Stimulated activated CD8-positive, alpha-beta memory T cell treated with anti-CD3 and anti-CD28 coated beads, Interleukin-4, amount 100 ng/mL, for 1 hour (primary cell): ENCODE measurements at places on chromosomes 4 and X.

DNA sequence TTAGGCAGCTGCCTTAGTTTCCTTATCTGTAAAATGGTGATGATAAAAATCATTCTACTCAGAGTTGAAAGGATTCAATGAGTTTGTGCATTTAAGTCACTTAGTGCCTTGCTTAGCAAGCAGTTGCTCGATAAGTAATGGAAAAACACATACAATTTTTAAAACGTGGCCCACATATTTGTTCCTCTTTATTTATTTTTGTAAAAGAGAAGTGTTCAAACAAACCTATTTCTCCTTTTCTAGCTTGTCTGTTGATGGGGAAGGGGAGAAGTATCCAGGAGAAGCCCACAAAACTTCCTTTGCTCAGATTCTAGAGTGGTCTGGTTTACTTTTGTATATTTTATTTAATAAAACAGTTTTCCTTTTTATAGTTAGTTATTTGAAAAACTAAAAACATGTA is 3.3 kb upstream of the HPGDS start:
- no peak for DNase-seq

- DNase-seq, result no peak
Measured at GRCh38 chr4:88744609-88745008, 47.0 kb upstream of the NAP1L5 start.

- no peak for DNase-seq
Measured at GRCh38 chrX:115719171-115719570, 158.2 kb downstream of the PLS3 start.

- DNase-seq, result no peak
Measured at GRCh38 chrX:39356119-39356807, 555.0 kb downstream of the MID1IP1 start.

- DNase-seq, result no peak
Measured at GRCh38 chr4:24226023-24226422, 336.2 kb upstream of the PPARGC1A start.

- DNase-seq, result no peak
Measured at GRCh38 chr4:146522869-146523205, 1.1 kb upstream of the SLC10A7 start.

DNA sequence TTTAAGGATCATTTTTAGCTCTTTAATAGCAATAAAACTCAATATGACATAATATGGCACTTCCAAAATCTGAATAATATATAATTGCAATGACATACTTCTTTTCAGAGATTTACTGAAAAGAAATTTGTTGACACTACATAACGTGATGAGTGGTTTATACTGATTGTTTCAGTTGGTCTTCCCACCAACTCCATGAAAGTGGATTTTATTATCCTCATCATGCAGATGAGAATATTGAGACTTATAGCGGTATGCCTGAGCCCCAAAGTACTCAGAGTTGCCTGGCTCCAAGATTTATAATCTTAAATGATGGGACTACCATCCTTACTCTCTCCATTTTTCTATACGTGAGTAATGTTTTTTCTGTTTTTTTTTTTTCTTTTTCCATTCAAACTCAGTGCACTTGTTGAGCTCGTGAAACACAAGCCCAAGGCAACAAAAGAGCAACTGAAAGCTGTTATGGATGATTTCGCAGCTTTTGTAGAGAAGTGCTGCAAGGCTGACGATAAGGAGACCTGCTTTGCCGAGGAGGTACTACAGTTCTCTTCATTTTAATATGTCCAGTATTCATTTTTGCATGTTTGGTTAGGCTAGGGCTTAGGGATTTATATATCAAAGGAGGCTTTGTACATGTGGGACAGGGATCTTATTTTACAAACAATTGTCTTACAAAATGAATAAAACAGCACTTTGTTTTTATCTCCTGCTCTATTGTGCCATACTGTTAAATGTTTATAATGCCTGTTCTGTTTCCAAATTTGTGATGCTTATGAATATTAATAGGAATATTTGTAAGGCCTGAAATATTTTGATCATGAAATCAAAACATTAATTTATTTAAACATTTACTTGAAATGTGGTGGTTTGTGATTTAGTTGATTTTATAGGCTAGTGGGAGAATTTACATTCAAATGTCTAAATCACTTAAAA is 15.3 kb downstream of the ALB start:
- DNase-seq, result no peak

- DNase-seq, result no peak
Measured at GRCh38 chr4:107018344-107018735, 17.8 kb downstream of the DKK2 start.

DNA sequence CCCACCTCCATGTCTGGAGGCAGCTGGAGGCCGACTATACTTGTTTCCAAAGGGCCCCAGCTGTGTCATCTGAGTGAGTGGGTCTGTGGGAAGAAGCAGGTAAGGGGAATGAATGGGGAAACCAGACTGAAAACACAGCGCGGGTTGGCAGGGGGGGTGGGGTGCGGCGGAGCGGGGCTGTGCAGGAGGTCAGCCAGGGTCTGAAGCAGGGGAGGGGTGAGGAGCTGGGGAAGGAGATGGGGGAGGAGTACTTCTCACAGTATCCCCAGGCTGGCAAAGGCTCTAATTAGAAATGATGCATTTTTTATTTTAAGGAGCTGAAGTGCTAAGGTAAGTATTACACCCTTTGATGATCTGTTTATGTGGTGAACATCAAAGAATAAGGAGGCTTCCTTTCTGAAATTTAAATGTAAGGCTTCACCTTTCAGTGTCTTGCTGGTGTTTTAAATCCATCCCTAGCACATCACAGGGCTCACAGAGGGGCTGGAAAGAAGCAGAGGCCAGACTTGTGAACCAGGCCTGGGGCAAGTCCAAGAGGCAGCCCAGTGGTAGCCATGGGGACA is 37.5 kb downstream of the SMIM20 start:
- no peak for DNase-seq

DNA sequence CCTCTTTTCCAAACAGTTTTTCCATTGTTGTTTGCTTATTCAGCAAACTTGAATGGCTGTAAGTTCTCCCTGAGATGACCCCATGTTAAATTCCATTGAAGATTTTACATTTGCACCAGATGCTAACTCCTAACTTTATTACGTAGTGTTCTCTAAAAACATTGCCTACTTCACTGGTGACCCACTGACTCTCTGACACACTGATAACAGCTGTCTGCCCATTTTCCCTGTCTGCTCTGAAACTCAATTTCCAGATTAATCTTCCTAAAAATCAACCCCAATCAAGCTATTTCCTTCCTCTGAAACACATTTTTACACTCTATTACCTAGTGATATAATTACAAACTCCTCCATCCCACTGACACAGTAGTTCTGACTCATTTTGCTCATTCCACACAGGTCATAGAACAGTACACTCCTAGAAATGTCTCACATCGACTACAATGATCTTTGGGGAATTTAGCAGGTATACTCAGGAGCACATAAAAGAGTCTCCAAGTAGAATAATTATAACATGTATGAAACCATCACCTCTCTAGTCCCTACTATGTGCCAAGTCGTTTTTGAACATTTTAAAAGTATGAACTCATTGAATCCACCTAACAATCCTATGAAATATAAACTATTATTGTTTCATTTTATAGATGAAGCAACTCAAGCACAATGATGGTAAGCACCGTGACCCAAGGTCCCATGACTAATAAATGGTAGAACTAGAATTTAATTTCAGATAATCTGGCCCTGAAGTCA is 210.9 kb downstream of the SLIT2 start:
- no peak for DNase-seq

- no peak for DNase-seq
Measured at GRCh38 chrX:13263560-13264251, 56.1 kb downstream of the ATXN3L start.

DNA sequence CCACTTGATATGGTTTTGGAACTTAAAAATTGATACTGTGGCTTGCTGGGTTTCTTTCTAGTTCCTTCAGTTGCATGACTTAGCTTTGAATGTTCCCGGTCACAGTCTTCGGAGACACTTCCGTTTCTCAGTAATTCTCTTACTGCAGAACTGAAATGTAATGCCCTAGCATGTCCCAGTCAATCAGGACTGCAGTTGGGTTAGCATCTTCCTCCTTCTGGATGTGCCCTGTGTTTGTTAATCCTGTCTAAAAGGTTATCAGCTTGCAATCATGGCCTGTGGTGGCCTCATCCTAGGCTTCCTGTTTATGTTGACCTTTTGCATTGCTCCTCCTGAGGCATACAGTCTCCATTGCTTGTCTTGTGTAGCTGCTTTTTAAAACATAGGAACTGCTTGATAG is 275.9 kb downstream of the ARHGAP10 start:
- no peak for DNase-seq

DNA sequence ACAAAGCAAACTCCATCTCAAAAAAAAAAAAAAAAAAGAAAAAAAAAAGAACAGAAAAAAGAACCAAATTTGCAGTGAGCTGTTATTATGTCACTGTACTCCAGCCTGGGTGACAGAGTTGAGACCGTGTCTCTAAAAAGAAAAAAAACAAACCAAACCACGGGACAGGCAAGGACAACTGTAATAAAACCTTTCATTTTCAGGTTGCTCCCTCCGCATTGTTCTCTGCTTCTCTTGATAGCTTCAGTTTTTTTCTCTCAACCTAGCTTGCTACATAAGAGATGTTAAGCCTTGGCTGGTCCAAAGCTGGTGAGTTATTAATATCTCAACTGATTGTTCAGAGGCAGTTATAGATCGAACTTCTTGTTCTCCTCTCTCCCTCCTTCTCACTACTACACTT is 23.1 kb upstream of the ELF2 start:
- no peak for DNase-seq

DNA sequence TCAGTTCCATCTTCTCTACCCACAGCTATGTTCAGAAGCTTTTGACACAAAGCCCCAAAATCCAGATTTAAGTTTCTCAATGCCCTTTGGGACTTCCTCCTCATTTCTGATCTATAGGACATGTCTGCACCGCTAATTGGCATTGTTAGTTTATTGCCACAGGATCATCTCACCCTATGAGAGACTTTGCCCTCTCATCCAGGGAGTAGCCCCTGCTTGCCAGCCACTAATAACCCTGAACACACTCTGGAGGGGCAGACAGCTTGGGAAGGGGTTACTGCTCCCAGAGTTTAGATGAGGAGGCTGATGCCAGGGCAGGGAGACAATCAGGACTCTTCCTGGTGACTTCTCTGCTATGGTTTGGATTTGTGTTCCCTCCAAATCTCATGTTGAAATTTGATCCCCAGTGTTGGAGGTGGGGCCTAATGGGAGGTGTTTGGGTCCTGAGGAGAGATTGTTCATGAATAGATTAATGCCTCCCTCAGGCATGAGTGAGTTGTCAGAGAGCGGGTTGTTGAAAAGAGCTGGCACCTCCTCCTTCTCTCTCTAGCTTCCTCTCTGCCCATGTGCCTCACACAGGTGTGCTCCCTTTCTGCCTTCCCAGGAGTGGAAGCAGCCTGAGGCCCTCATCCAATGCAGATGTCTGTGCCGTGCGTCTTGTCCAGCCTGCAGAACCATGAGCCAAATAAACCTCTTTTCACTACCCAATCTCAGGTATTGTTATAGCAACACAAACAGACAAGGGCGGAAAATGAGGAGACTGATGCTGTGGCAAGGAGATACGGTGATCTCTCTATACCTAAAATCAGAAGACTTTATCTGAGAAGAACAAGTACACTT is 3.6 kb upstream of the SCARB2 start:
- DNase-seq, result no peak

DNA sequence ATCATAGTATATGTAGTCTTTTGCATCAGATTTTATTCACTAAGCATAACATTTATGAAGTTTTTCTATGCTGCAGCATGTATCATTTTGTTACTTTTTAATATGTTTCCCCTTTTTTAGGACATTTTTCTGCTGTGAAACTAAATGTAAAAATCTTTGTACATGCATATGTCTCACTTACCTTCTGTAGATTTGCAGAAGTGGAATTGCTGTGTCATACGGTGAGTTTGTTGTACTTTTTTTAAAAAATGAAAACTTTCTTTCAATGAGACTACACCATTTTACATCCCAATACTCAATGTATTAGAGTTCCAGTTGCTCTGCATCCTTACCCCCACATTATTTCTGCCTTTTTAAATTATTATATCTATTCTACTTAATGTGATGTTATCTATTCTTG is 868.9 kb downstream of the PDHA2 start:
- no peak for DNase-seq

- no peak for DNase-seq
Measured at GRCh38 chr4:15658781-15659180, 3.6 kb upstream of the FBXL5 start.

DNA sequence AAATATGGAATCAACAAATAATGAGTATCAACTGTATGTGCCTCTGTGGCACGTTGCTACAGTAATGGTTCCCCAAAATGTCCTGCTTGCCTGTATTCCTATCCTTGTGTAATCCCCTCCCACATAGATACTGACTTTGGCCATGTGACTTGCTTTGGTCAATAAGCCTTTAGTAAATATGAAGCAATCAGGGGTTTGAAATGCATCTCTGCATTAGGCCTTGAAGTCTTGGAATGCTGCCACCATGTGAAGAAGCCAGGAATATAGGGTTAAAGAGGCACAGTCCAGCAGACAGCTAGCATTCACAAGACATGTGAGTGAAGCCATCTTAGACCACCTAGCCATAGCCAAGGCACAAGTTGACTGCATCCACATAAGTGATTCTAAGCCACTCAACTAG is 190.9 kb downstream of the GABRB1 start:
- DNase-seq, result no peak

DNA sequence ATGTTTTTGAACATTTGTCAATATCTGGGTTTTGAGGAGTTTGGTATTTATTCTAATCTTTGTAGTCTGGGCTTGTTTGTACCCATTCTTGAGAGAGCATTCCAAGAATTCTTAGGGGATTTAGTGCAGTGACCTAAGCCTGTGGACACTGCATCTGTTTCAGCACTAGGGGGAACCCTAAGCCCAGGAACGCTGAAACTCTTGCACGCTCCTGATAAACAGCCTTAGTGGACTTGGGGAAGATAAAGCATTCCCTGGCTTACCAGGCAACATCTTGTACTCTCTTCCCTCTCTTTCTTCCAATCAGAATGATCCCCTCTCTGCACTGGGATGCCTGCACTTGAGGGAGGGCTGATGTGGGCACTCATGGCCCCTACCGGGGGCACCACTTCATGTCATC is 654.9 kb upstream of the HTR2C start:
- no peak for DNase-seq

DNA sequence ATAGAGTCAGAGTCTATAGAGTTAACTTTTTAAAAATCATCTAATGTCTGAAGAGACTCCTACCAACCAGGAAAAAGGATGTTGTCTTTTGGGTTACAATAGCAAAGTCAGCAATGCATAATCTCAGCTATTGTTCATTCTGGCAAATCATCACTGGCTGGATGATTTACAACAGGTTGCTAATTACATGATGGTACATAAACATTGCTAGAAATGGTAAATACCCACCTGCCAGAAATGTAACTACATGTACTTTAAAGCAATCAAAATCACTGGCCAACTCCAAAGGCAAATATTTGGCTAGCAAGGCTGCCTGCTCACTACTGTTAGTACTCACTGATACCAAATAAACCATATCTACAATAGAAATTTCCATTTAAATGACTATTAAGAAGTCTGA is 91.1 kb downstream of the PPP3CA start:
- DNase-seq, result no peak

DNA sequence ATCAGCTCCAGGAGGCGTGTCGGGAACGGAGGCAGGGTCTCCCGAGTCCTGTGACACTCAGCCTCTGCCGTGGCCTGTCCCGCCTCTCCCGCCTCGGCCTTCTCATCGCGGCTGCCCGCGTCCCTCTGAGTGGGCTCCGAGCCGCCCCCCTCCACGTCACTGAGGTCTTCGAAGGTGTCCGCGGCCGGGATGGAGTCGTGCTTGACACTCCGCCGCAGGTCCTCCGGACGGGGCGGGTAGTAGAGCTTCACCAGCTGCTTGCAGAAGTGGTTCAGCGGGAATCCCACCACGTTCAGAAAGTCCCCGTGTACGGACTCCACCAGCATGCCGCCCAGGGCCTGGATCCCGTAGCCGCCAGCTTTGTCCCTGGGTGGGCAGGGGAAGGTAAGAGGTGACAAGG is 25.0 kb downstream of the ASMTL start:
- no peak for DNase-seq
